ENCODE measurements at places on chromosomes 4 and X.

DNA sequence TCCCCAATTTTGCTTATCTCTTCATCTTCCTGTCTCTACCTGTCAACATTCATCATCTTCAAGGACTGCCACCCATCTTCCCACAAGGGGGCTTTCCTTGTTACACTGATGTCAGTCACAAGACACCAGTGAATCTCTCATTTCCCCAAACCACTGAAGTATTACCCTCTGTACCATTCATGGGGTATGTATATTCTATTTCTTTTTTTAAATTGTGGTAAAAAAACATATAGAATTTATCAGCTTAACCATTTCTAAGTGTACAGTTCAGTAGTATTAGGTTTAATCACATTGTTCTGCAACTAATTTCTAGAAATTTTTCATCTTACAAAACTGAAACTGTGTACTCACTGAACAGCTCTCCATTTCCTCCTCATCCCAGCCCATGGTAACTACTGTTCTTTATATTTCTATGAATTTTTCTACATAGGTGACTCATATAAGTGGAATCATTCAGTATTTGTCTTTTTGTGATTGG is 98.6 kb downstream of the LARP7 start:
- DNase-seq, result no peak

DNA sequence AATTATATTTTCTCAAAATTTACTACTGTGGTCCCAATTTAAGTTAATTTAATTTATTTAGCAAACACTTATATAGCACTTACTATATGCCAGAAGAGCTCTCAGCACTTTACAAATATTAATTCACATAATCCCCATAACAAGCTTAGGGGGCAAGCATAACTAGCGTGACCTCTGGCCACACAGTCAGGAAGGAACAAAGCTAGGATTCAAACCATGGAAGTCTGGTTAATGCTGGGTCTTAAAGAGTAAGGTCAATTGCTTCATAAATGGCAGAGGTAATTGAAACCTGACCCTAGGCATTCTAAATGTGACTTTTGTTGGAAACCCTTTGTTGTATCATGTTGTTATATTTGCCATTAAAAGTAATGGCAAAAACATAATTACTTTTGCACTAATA is 279.5 kb upstream of the EMCN start:
- no peak for DNase-seq

DNA sequence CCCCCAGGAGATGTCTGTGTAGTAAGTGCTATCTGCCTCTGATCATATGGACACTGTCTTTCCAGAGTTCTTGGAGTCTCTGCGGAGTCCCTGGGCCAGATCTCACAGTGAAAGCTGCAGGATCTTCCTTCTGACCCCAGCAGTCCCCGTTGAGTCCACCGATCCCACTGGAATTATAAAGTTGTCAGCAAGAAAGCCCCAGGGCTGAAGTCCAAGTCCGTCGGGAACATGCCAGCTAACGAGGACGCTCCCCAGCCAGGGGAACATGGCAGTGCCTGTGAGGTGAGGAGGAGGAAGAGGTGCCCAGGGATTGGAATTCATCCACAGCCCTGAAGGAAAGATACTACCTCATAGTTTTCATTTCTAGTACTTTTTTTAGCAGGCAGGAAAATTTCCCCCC is 9.3 kb downstream of the ZNF81 start:
- no peak for DNase-seq

DNA sequence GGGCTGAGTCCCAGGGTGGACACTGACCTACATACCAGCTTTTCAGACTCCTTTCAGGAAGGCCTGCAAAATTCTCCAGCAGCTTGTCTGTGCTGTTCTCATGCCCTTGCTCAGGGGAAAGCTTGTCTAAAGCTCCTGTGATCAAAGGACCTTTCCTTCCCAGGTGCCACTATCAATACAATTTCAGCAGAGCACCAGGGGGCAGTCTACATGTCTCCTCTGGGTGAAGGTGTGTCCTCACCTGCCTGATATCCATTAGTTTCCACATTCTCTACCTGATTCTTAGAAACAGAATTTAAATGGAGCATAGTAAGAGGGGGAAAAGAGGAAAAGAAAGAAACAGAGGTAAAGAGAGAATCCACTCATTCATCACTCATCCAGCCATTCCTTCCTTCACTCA is 114.2 kb downstream of the PPARGC1A start:
- no peak for DNase-seq

GRCh38 chr4:80239480-80240150 is 26.8 kb upstream of the FGF5 start:
- DNase-seq, result no peak

DNA sequence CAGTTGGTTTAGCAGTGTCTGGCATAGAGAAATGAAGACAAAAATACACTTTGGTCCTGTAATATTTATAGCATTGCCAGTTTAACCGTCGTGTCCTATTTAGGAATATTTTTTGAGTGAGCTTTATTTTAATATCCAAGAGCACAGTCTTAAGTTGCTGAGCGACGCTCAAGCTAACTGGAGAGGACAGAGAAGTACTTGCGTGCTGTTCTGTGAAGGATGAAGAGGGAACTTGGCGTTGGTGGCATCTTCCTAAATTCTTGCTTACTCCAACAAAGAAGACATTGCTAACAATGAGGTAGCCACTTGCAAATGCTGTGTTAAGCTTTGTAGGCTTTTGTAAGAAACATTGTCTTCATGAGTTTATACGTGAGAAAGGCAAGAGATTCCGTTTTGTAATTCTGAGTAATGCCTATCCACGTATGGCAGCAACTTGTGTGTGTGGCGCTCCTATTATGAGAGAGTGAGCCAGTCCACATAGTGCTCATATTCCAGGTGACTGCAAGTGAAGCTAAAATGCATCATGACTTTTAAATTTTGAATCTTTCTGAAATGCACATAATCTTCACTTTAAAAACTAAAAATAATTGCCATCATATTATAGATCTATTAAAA is 50.6 kb downstream of the SYNPO2 start:
- no peak for DNase-seq

DNA sequence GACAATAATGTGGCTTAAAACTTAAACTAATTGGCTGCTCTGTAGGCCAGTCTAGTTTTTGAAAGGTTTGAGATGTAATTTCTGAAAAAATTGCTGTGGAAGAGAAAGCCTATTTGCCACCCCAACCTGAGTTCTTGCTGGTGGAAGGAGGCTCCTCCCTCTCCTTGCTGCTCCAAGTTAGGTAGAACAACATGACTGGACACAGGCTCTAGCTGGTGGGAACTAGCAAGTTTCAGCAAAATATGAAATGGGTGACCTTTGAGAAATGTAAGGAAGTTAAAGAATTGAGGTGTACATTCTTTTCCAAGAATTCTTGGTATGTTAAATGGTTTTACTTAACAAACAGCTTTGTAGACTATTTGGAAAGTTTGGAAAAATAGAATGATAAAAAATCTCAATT is 8.0 kb downstream of the RPL34 start:
- DNase-seq, result no peak

DNA sequence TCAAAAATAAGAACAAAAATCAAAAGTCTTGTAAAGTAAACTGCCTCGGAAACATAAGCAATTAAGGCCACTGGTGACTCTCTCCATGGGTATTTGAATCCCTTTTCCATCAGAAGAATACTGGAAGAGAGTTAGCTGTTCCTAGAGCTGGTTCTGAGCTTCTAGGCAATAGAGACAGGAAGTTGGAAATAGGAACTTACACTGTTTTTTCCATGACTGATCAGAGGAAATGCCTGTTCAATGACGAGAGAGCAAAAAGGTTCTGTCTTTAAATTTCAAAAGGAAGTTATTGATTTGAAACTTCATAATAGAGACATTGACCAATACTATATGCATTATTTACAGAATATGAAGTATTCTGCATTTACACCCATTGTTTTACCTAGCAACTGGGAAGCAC is 503.5 kb upstream of the ARX start:
- DNase-seq, result no peak

- DNase-seq, result no peak
These were observed 17.0 kb downstream of the LAMP2 start for GRCh38 chrX:120452131-120452530.

- DNase-seq, result no peak
These were observed 116.0 kb upstream of the PUDP start for GRCh38 chrX:7263961-7264360.

GRCh38 chr4:67397031-67397430 is 148.3 kb downstream of the CENPC start:
- no peak for DNase-seq

- DNase-seq, result no peak
These were observed 33.0 kb downstream of the GSTCD start for GRCh38 chr4:105741548-105741947.

- no peak for DNase-seq
These were observed 23.1 kb downstream of the DACH2 start for GRCh38 chrX:86171366-86171765.

DNA sequence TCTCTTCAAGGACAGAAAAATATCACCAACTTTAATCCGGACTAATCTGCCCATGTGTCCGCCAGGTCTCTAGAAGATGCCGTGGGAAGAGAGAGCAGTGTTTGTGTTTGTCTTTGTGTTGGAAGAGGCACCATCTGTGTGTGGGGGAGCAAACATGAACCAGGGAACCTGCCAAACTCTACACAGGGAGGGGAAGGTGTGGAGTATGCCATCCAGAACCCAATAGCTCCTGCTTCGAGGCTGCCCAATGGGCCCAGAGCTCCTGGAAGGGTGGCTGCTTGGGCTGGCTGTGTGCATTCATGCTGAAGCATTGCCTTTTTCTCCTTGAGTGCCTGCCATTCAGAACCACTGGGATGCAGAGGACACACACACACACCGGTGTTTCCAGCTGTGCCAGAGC is 536.2 kb downstream of the MID1IP1 start:
- no peak for DNase-seq

DNA sequence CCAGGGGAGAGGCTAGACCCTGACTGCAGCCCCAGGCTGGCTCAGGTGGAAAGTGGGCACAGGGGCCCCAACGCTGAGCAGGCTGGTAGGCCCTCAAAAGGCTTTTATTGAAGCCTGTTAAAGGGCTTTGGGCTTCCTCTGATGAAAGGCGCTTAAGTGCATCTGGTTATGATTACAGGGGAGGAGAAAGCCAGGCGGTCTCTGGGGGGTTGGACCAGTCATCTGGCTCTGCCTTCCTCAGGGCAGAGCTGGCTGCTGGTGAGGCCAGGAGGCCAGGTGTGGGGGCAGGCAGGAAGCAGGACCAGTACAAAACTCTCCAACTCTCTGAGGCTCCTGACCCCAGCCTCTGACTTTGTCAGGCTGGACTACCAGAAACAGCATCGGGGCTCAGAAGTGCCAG is 68.8 kb upstream of the BCOR start:
- DNase-seq, result no peak

GRCh38 chrX:118964252-118964651 is 10.2 kb upstream of the LONRF3 start:
- DNase-seq, result no peak

GRCh38 chr4:74205559-74205958 is 47.6 kb downstream of the MTHFD2L start:
- DNase-seq, result no peak

GRCh38 chr4:75289914-75290582 is 224.2 kb downstream of the RCHY1 start:
- DNase-seq, result no peak

- DNase-seq, result no peak
These were observed 588.3 kb upstream of the DIPK2B start for GRCh38 chrX:45788941-45789348.

DNA sequence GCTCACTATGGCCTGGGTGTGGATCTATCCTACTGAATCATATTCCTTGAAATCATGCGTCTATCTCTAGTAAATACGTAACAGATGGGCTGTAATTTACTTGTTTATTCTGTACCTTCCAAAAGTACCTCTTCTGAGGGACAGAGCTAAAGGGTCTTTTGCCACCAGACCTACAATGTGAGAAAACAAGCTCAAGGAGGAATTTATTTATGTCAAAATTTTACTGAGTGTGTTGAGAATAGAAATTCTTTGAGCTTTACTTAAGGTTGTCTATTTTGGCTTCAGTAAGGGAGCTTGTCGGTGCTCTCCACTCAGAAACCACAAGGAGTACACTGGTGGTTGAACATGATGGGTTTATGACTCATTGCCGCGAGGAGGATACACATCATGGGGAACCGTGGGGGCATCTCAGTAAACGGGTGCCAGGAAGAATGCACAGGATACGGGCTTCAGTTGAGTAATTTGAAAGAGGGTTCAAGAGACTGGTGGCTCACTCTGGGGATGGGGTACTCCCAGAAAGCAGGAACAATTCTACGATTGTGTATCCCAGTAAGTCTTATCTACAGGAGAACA is 3.0 kb downstream of the ANK2 start:
- DNase-seq, result no peak

Data from BJ (cell line).